Panc1 (cell line): ENCODE measurements at places on chromosomes 16 and 17. TPM values are rescaled to one million over a fixed set of nuclear protein-coding genes. Genes with fewer than 3 reads are reported as not detected.
A peak's percentile ranks its signal among the peaks of the same experiment; 100 is the strongest.

STX8 gene
- total RNA-seq: 50.3 TPM

CSH2 gene
- total RNA-seq: not detected

DNA sequence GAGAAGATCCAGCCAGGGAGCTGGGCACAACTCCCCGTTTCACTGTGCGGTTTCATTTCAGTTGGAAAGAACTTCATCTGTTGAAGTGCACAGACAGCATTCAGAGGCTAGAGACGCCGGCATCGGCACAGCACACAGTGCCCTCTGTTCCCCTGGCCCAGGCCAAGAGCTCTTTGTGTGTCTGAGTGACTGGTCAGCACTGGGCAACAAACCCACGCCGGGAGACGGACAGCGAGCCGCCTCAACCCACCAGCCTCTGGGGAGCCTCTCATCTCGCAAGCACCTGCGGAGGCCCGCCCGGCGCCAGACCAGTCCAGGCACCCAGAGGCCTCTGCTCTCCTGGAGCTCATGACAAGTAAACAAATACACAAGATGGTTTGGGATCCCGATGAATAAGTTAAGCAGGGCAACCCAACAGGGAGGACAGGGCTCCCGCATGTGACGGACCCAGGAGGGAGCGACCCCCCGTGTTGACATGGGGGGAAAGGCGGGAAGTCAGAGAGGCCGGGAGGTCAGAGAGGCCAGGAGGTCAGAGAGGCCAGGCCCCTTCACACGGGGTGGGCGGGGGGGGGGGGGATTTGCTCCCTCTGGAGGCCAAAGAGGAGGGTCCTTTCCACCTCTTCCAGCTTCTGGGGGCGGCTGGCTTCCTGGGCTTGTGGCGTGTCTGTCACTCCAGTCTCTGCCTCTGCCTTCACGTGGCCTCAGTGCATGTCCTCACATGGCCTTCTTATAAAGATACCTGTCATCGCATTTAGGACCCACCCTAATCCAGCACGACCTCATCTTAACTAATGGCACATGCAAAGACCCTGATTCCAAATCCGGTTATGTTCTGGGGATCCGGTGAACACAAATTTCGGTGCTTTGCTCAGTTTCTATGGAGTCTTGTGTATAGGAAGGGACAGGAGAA lies 25.8 kb upstream of the KLHDC4 start:
- no peak overlapping the region for H3K4me3 ChIP-seq
- H3K4me1 ChIP-seq: peaks cover 15% of the 10 kb centered on the region
- H3K27ac ChIP-seq: peak overlapping the region; percentile 79; the same call in 1 of the 2 replicates
- H3K36me3 ChIP-seq: no peaks in the 10 kb centered on the region
- DNase-seq: no peak

DNA sequence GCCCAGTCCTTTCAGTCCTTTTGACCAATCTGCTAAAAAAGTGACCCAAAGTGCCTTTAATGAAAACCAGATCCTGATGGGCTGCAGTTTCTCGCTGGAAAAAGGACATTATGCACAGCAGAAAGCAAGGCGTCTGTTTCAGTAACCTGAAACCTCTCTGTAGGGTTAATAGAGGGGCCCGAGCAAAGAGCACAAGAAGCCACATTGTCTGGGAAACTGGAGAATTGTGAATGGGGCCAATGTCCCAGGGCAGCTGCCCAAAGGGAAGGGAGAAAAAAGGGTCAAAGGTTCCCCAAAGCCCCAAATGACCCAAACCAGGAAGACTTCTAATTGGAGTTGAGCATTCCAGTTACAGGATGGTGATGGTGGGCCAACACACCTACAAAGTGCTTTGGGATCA lies 3.0 kb downstream of the OTOA start:
- no peak for DNase-seq
- no peaks in the 10 kb centered on the region for H3K4me1 ChIP-seq
- no peaks in the 10 kb centered on the region for H3K27me3 ChIP-seq
- no peak overlapping the region for H3K27ac ChIP-seq
- H3K4me3 ChIP-seq: no peak overlapping the region

DNA sequence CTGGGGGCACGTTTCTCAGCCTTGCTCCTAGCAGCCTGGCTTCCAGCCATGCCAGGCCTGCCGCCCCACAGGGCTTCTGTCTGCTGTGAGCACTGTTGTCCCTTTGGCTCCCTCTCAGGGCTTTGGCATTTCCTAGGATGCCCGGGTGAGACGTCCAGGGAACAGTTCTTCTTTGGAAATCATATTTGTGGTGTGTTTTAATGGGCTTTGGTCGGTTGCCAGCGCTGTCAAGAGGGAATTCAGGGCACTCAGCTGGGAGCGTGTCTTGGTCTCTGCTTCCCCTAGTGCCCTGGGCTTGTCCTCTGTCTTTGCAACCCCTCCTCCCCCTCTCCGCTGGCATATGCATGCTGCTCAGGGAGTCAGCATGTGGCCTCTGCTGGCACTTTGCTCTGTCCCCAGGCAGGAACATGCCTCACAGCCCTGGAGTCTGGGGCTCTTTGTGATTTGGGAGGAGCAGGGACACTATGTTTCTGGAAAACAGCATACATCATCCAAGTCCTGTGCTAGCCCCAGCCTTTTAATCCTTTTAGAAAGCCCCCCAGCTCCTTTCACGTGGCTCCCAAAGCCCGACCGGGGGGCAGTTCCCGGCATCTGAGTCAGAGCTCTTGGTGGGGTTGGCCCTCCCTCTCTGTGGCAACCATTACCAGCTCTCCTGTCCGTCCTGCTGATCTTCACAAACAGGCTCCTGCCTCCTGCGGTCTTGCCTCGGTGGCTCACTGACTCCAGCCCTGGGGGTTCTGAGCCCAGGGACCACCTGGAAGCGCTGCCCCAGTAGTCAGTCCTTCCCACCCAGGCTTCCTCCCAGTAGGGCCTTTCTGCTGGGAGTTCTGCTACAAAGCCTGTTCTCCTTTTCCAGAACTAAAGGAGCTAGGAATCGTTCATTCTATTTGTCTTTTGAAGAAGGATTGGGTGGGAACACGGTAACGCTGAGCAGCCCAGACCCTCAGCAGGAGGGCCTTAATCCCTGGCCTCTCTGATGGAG lies 26.7 kb downstream of the SAP30BP start:
- peaks cover 78% of the 10 kb centered on the region for H3K4me1 ChIP-seq
- no peak overlapping the region for H3K4me3 ChIP-seq
- H3K27me3 ChIP-seq: no peaks in the 10 kb centered on the region

- H3K36me3 ChIP-seq: no peaks in the 10 kb centered on the region
- H3K27me3 ChIP-seq: no peaks in the 10 kb centered on the region
- DNase-seq: no peak
Measured at GRCh38 chr17:80905586-80906230, 85.9 kb upstream of the CHMP6 start.

DNA sequence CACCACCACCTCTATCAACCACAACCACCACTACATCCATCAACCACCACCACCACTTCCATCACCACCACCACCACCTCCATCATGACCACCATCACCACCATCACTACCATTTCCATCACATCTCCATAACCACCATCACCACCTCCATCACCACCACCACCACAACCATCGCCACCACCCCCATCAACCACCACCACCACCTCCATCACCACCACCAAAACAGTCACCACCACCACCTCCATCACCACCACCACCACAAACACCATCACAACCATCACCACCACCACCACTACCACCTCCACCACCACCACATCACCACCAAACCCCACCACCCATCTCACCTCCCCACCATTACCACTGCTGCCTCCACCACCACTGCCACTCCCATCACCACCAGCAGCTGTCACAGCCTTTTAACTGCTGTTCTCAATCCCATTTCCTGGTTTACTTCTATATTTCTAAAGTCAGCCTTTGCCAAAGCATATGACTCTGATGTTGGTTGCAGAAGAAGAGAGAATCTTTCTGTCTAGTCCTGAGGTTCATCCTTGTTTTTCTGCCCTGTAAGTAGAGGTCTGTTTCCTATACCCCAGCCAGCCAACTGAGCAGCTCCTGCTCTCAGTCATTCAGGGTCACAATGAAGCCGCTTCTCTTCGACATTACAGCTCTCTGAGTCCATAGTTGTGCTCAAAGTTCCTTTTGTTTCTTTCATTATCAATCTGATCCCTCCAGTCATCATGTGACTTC lies 14.0 kb downstream of the MARCHF10 start:
- no peaks in the 10 kb centered on the region for H3K27me3 ChIP-seq
- no peak overlapping the region for H3K4me3 ChIP-seq
- no peak for DNase-seq
- H3K4me1 ChIP-seq: peaks cover 16% of the 10 kb centered on the region
- H3K36me3 ChIP-seq: no peaks in the 10 kb centered on the region
- H3K27ac ChIP-seq: no peak overlapping the region

- H3K27me3 ChIP-seq: no peaks in the 10 kb centered on the region; the same call in 1 of the 2 replicates
- no peak overlapping the region for H3K4me3 ChIP-seq
- no peaks in the 10 kb centered on the region for H3K4me1 ChIP-seq
- H3K36me3 ChIP-seq: no peaks in the 10 kb centered on the region
Measured at GRCh38 chr16:49740256-49740655, 115.7 kb downstream of the ZNF423 start.

DNA sequence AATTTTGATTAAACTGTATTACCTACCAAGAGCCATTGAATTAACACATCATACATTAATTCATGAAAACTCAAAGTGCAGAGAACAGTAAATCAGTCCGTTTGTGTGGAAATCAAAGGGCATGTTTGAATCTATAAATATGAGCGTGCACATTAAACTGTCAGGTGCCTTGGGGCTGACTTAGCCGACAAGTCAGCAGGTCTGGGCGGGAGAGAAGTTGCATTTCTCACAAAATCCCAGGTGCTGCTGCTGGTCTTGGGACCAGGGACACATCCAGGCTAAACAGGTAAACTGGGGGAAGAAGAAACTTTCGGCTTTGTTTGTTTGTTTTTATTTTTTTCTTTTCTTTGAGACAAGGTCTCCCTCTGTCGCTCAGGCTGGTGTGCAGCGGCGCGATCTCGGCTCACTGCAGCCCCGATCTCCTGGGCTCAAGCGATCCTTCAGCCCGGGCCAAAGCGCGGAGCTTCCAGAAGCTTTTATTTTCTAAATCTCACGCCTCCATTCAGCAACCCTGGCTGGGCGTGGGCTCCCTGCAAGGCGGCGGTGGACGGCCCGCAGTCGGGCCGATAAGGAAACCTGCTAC lies 213.9 kb downstream of the MRTFB start:
- peak overlapping the region; percentile 37 for H3K27ac ChIP-seq
- no peaks in the 10 kb centered on the region for H3K36me3 ChIP-seq
- DNase-seq: peak; percentile 74
- no peaks in the 10 kb centered on the region for H3K27me3 ChIP-seq

- no peak for DNase-seq
- no peak overlapping the region for H3K4me3 ChIP-seq
- H3K27ac ChIP-seq: no peak overlapping the region
- 0 out of 2 replicates have a peak, but pooled peaks cover 3% of the 10 kb centered on the region for H3K4me1 ChIP-seq
- H3K36me3 ChIP-seq: no peaks in the 10 kb centered on the region
Measured at GRCh38 chr17:43784068-43784467, 3.8 kb downstream of the CFAP97D1 start.

GRCh38 chr16:11067697-11068141 lies 123.4 kb downstream of the CLEC16A start:
- no peaks in the 10 kb centered on the region for H3K4me1 ChIP-seq
- DNase-seq: no peak
- no peaks in the 10 kb centered on the region for H3K36me3 ChIP-seq
- H3K4me3 ChIP-seq: no peak overlapping the region
- no peak overlapping the region for H3K27ac ChIP-seq

GRCh38 chr17:1928976-1929375 lies 96.2 kb downstream of the RTN4RL1 start:
- no peak overlapping the region for H3K4me3 ChIP-seq
- no peaks in the 10 kb centered on the region for H3K27me3 ChIP-seq
- H3K4me1 ChIP-seq: no peaks in the 10 kb centered on the region
- no peaks in the 10 kb centered on the region for H3K36me3 ChIP-seq
- no peak overlapping the region for H3K27ac ChIP-seq

DNA sequence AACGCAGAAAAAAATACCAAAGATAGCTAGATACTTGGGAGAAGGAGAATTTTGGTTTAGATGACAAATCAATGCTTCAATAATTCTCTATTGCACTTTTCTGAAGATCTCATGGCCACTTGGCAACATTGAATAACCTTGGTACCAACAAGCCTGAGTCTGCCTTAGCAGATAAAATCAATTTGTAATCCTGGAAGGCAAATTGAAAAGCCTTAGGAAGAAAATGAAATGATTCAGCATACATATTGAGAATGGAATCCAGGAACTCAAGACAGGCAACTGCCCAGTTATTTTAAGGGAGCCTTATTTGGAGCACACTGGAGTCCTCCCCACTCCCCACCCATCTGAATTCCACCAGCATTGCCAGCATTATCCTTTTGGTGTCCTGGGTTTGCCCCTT lies 109.3 kb upstream of the SOX9 start:
- H3K4me3 ChIP-seq: no peak overlapping the region
- H3K4me1 ChIP-seq: no peaks in the 10 kb centered on the region
- no peak overlapping the region for H3K27ac ChIP-seq
- no peak for DNase-seq
- no peaks in the 10 kb centered on the region for H3K36me3 ChIP-seq

DNA sequence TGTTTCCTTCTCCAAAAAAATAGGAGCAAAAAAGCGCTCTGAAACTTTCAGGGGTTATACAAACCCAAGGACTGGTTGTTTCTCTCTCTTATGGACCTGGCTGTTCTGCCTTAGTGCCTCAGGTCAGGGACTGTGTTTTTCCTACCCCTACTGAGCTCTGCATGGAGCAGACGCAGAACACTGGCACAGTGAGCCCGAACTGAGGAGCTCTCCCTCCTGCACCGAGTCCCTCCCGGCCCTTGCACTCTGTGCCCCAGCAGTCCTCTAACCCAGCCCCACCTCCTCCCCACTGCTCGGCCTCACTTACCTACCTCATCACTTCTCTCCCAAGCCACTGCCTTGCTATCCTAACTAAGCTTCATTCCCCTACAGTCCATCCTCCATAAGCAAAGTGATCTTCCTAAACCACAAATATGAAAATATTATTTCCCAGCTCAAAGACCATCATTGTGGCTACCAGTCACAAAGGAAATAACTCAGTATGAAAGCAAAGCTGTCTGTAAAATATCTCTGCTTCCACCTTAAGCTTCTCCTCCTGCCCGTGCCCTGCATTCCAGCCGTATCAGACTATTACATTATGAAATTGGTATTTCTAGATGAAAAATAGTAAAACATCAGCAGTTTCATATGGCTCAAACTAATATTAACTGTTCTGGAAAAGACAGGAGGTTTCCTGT lies 13.6 kb downstream of the MEIOB start:
- H3K4me3 ChIP-seq: no peak overlapping the region
- no peaks in the 10 kb centered on the region; the same call in 1 of the 2 replicates for H3K27me3 ChIP-seq
- H3K27ac ChIP-seq: no peak overlapping the region
- H3K36me3 ChIP-seq: no peaks in the 10 kb centered on the region
